ENCODE measurements at places on chromosomes 3 and 15.

GRCh38 chr3:123843668-123844067 is 40.5 kb downstream of the MYLK start:
- no peak for DNase-seq

DNA sequence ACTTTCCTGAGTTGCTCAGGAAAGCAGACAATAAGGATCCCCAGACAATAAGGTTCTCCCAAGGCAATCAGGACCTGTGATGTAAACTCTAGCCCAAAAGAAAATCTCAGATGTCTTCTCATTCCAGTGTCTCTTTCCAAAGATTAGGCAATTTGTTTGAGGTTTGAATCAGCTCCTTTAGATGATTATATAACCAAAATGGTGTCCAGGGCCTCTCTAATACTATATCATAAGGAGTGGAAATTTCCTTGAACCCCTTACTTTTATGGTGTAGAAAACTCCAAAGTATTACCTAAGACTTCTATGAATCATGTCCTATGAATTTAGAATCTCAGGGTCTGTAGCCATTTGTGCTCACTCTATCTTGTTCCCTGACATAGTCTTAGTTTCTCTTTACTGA is 65.9 kb downstream of the GPR176 start:
- no peak for DNase-seq

- no peak for DNase-seq
Observed at GRCh38 chr3:111112913-111113312, 41.3 kb downstream of the NECTIN3 start.

GRCh38 chr3:30399394-30400181 is 206.8 kb upstream of the TGFBR2 start:
- no peak for DNase-seq

GRCh38 chr3:186532598-186533072 is 11.5 kb downstream of the CRYGS start:
- peak; percentile 68 for DNase-seq

DNA sequence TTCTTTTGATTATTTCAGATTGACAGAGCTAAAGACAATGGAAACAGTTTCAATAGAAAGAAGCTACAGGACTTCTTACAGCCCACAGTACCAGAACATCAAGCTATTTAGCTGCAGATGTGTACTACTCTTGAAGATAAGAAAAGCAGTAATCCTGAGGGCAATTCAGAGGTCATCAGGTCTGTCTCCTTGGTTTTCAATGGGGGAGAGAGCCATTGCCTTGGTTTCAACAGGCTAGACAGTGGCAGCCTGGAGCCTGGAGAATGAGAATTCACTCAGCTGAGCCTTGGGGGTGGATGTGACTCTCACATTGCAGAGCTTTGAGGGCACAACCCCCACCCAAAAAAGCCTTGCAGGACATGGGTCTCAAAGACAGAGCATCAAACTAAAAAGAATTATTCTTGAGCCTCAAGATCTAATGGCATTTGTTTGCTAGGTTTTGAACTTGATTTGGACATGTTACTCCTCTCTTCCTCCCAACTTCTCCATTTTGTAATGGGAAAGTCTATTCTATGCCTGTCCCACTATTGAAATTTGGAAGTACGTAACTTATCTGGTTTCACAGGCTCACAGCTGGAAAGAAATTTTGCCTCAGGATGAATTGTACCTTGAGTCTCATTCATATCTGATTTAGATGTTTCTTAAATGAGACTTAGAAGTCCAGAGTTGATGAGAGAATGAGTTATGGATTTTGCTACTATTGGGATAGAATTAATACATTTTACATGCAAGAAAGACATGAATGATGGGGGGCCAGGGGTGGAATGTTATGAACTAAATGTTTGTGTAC is 36.9 kb downstream of the PLSCR1 start:
- no peak for DNase-seq

GRCh38 chr3:196141866-196142201 is 59.9 kb upstream of the TFRC start:
- DNase-seq, result no peak

- DNase-seq, result no peak
Observed at GRCh38 chr3:12753275-12754028, 5.6 kb downstream of the TMEM40 start.

GRCh38 chr3:196503196-196504076 is at the start of gene RNF168:
Gene RNF168 (minus strand): TSS chr3:196503768. CDS start chr3:196503173, 595 bp downstream.
- peak; percentile 97 for DNase-seq

GRCh38 chr15:52523647-52524046 is 5.0 kb downstream of the MYO5A start:
- no peak for DNase-seq

- no peak for DNase-seq
Observed at GRCh38 chr3:66983101-66983500, 15.0 kb upstream of the KBTBD8 start.

GRCh38 chr3:193637831-193638230 is 44.8 kb downstream of the OPA1 start:
- DNase-seq, result no peak

DNA sequence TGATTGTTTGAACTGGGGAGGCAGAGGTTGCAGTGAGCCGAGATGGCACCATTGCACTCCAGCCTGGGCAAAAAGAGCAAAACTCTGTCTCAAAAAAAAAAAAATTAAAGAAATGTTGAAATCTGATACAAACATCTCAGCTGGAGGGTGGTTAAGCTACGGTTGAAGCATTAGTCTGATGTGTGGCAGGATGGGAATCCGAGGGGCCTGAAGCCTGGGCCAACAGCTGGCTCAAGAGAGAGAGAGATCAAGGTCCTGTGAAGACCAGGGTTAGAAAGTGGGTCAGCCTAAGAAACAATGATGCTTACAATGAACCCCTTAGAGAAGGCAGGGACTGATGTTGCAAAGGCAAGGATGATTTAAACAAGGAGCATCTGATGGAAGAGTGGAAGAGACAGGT is 69.8 kb downstream of the CD200R1L start:
- no peak for DNase-seq

DNA sequence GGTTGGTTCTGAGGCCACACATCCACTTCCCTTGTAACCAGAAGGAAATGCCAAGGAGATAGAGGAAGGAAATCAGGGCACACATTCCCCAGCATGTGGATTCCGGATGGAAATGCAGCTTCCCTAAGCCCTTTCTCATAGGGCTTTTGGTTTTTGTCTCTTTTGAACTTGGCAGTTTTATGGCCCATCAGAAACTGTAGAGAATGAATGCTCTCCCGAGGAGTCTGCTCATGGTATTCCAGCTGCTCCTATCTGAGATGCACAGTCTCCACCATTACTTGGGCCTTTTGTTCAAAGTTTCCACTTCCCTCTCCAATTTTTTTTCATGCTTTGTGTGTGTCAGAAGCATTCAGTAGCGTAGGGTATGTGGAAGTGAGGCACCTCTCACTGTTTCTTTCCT is 21.2 kb downstream of the XYLB start:
- DNase-seq, result no peak

GRCh38 chr3:15646851-15647511 is 45.4 kb downstream of the BTD start:
- DNase-seq, result no peak

DNA sequence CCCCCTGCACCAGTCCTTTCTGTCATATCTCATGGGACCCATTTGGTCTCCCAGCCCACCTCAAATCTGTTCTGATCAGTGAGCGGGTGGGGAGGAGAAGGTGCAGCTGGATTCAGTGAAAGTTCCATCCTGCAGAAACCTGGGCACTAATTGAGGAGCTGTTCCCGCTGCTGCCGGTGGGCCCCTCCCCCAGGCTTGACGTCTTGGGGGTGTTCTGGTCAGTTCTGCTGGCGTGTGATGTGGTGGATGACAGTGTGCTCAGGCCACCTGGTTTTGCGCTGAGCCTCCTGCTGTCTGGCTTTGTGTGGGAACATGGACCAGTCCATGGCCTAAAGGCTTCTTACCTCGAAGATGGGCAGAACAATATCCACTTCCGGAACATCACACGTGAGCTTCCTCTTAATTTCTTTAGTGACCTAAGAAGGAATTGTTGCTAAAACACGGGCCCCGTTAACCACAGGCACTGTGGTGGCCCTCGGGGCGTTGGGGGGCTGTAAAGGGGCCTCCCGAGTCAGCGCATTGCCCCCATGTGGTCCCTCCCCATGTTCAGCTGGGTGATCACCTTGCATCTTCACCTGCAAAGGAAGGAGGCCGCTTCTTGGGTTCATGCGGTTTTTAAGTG is 59.7 kb downstream of the RGMA start:
- no peak for DNase-seq

GRCh38 chr3:40681658-40682055 is 156.9 kb downstream of the ZNF621 start:
- DNase-seq, result no peak

- no peak for DNase-seq
Observed at GRCh38 chr15:93035092-93035915, 53.7 kb downstream of the RGMA start.

DNA sequence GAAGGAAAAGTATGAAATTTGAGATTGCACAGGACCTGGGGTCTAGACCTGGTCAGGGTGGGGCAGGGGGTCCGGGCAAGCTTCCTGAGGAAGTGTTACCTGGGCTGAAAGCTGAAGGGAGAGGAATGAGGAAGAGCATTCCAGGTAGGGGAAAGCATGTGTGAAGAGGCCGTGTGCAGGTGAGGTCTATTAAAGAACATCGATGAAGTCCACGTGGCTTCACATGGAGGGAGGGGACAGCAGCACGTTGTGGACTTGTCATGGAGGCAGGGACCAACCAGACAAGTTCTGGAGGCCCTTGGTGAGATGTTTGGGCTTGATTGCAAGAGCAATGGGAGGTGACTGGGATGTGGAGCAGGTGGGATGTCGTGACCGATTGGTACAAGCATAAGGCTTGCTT is 47.1 kb downstream of the IDH2 start:
- no peak for DNase-seq

GRCh38 chr15:81330366-81331090 is 6.6 kb upstream of the STARD5 start:
- DNase-seq, result no peak

DNA sequence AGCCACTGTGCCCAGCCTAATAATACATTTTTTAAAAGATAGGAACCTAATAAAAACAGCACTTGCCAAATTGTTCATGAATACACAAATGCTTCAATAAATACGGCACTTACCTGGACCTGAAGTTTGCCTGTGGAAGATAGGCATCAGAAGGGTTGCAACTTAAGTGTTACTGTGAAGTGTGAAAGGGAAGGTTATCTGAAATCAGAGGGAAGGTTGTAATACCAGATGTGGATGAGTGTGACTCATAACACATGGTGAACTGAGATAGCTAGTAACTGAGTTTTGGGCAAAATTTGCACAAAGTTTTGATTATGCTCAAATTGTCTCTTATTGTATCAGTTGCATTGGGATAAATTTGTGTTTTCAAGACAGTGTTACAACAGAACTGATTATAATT is 68.0 kb downstream of the ATP11B start:
- DNase-seq, result no peak

Measured in GM06990 (cell line).